ENCODE measurements at places on chromosomes 2 and 18.

- DNase-seq: no peak
Measured at GRCh38 chr2:7673853-7674252, 756.6 kb downstream of the RNF144A start.

GRCh38 chr2:127820080-127820668 is 9.2 kb upstream of the WDR33 start:
- no peak for DNase-seq

DNA sequence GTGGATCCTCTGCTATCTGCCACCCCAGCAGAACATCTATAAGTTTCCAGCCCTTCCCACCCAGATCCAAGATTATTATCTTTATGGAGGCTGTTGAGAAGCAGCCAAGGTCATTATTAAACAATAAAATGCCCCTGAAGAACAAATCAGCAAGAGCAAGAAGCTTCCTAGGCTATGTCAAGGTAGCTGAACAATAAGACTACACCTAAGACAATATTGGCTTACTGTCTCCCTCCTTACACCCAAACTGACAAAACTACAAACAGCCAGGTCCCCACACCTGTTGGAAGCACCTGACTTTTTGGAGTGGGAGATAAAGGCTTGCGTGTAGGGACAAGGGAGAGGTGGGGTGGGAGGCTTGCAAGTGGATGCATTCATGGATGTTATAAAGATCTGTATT is 128.5 kb downstream of the SPTBN1 start:
- no peak for DNase-seq

DNA sequence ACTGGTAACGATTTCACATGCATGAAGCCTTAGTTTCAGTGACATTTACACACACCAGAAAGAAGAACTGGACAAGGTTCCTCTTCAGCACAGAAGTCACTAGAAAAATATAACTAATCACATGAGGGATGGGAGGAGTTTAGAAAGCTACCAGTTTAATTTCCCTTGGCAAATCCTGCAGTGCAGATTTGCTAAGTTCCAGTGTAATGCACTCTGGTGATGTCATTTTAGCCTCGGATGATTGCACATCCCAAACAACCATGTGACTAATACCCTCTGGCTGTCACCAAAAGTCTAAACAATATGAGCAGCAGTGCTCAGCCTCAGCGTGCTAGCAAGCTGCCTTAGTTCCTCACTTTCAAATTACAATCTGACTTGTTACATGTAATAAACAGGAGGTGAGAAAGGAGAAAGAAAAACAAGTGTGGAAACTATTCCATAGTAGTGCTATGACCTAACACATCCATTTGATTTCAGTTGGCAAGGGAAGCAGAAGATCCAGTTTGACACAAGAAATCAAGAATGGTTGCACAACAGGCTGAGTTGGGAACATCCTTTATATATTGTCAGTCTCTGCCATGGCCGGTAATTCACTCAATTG is 35.3 kb upstream of the PPP1CB start:
- DNase-seq: no peak

- no peak for DNase-seq
Measured at GRCh38 chr2:31475692-31476091, 61.1 kb upstream of the XDH start.

- no peak for DNase-seq
Measured at GRCh38 chr2:9703701-9704221, 73.0 kb upstream of the YWHAQ start.

DNA sequence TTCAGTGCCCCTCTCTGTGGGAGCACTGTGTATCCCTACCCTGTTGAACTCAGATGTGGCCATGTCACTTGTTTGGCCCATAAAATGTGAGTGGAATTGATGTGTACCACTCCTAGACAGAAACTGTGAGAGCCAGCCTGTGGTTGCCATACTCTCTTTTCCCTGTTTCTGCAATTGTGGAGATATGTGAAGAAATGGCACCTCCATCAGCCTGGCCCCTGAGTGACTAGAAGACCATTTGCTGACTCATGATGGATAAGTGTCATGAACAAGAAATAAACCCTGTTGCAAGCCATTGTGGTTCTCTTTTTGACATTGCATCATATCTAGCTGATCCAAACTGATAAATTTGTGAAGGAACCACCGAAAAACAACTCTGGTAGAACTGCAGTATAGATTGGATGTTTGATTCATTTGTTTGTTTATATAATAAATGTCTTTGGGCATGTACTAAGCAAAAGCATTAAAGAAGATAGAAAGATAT is 214.5 kb upstream of the FBXO11 start:
- no peak for DNase-seq

DNA sequence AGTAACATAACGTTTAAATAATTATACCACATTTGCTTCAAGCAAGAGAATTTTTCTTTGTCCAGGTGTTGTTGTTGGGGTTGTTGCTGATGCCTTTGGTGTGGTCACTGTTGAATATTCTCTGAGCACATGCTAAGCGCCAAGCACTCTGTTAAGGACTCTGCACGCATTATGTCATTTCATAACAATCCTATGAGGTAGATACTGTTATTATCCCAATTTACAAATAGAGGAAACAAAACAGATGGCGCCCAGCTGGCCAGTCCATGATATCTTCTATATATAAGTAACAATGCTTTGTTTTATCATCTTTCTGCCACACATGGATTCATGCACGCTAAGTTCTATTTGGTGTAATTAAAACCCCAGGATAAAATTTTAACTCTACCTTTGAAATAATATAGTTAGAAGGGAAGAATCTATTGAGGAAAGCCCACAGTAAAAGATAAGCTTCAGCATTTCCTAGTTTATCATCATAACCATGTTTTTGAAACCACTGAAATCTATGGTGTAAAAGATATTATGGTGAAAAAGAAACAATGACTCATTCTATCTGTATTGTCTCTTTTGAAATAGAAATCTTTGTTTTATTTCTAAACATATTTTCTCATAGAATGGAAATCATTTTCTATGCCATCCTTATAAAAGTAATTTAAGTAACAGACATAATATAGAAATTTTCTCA is 199.7 kb downstream of the PID1 start:
- DNase-seq: no peak

DNA sequence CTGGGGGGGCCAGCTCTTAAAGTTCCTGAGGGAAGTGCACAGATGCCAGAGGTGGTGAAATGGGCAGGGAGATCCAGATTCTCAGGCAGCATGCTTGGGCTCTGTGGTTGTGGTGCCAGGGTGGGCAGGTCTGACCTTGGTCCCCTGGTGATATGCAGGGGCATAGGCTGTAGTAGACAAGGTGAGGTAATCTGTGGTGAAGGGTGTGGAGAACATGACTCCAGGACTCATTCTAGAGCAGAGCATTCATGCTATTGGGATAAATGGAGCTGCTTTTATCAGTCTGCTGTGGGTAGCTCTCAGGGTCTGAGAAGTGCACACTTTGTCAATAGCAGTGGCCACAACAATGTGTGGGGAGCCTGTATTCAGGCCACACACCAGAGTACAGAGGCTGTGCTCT is 16.9 kb downstream of the ACVR1C start:
- no peak for DNase-seq

Measured in activated effector memory CD4-positive, alpha-beta T cell treated with Interleukin-2 at 50 U/mL for 16 hours (primary cell).